Osteocyte (in vitro differentiated cells): ENCODE measurements at places on chromosomes 6 and 20. TPM values are rescaled to one million over a fixed set of nuclear protein-coding genes. Genes with fewer than 3 reads are reported as not detected.

GRCh38 chr6:3751077-3751729 is at the start of gene PXDC1:
TSS of gene PXDC1 (minus strand) at chr6:3751713. CDS start at chr6:3751531, 182 bp downstream.
- no peak for DNase-seq

DNA sequence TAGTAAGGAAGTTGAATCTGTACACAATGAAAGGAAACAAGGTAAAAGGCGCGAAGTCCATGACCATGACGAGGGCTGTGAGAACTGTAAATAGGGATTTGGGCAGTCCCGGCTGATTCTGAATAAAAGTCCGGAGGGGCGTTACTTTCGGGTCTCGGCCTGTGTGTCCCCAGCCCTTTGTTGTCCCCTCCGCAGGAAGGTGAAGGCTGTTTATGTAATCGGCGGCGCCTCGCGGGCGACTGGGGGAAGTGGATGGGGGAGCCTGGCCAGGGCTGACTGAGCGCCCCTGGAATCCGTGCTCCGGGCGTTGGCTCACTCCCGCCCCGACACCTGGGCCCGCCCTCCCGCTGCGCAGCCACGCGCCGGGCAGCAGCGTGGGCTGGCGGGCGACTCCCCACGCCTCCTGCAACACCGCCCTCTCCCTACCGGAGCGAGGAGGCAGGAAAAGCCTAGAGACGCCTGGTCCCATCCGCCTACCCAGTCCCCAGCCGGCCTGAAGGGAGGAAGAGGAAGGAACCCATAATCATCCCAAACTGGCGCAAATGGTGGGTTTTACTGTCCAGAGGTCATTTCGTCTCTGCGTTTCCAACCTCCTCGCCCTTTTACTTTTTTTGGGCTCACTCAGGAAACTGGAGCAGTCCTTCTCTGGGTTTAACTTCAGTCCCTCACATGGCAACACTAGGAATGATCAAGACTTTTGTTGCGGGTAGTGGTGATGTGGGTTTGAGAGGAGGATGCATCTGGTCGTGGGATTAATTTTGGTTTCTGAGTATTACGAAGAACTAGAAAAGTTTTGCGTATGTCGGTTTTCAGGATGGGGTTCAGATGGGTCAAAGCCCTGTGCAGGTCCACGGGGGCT is 12.1 kb downstream of the TRIM31 start:
- DNase-seq = no peak

GRCh38 chr6:110239526-110240274 is 59.5 kb downstream of the CDC40 start:
- DNase-seq = no peak

GRCh38 chr6:137494988-137495702 is 951 bp upstream of the OLIG3 start:
- DNase-seq = no peak

DNA sequence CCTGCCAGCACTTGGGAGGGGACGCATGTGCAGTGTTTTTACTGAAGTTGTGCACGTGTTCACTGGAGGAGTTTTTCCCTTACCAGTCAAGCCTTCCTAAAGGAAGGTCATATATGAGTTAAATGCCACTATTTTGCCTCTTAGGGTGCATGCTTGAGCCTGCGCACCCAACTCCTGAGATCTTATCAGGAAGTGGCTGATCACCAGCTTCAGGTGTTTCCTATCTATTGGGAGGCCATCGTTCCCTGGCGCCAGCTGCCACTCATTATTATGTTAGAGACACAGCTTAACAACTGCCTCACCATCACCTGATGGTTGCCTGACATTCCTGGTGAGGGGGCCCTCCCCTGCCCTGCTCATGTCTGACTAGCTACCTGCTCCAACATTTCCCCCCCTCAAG is 8.5 kb downstream of the ERVFRD-1 start:
- no peak for DNase-seq

DNA sequence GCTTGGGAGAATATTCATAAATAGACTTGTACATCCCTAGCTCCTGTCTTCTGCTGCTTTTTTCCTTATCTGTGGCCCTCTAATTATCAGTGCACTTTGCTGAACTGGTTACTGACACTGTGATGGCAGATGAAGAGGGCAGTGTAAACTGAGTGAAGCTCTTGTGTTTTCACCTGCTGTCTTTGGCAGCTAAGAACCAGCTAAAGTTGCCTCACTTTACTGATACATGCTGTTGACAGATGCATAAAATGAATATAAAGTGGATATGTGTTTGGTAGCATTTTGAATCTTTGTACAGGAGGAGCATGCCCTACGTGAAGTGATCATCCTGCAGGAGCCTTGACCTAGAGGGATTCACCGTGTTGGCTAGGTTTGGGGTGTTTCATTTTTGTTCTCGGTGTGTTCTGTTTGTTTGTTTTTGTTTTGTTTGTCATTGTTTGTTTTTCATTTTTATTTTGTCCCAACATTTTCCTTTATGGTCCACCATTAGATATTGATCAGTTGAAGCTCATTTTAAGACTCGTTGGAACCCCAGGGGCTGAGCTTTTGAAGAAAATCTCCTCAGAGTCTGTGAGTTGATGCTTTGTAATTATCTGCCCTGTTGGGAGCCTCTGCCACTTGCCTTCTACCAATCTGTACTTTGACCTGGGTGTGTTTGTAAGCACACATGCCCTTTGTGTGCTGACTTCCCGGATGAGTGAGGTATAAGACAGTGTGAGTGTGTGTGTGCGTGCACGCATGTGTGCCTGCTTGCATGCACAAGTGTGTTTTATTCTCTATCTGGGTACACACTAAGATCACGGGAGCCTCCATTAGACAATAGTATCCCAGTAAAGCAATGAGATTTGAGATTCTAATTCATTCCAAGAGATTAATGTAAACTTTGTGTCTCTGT is 34.6 kb upstream of the MAPK13 start:
- no peak for DNase-seq

- DNase-seq = no peak
These were observed 82.7 kb downstream of the SIM1 start for GRCh38 chr6:100382031-100382430.

DNA sequence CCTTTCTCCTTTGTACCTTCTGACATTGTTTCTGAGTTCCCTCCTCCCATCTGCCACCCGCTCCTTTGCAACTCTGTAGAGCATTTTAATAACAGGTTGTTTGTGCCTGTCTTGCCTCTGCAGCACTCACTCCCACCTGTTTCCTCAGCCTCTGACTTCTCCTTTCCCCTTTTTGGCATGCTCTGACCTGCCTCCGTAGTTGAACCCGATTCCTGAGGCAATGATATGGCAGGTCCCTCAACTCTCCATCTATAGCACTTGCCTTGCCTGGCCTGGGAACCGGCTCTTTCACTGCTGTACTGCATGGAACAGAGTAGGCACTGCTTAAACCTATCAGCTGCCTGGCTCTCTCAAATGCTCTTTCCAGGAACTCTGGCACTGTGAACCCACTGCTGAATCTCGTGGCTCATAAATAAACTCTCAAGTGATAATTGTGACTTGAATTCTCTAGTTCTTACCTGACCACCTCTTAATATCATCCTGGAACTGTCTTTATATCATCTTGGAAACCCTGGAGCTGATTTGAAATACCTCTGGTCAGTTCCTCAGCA is 50.3 kb downstream of the UTRN start:
- no peak for DNase-seq

DNA sequence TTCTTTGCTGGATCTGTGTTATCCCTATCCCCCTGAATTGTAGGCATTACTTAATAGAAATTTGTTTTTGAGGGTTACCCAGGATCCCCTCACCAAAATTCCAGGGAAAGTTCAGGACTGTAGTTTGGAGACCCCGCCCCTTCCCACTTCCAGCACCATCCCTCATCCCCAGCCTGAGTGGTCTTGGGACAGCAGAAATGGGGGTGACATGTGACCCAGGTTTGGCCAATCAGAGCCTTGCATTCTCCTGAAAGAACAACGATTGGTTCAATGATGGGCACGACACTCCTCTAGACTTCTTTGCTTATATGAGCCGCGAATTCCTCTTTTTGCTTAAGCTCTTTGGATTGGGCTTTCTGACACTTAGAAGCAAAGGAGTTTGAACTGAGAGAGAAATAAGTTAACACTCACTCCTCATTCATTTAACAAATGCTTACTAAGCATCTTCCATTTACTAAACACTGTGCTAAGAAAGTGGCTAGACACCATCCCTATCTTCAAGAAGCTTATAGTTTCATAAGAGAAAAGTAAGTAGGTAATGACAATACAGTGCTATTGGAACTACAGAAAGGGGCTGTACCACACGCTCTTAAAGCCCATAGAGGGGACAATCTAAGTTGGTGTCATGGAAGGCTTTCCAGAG is 24.9 kb upstream of the PAQR8 start:
- no peak for DNase-seq

DNA sequence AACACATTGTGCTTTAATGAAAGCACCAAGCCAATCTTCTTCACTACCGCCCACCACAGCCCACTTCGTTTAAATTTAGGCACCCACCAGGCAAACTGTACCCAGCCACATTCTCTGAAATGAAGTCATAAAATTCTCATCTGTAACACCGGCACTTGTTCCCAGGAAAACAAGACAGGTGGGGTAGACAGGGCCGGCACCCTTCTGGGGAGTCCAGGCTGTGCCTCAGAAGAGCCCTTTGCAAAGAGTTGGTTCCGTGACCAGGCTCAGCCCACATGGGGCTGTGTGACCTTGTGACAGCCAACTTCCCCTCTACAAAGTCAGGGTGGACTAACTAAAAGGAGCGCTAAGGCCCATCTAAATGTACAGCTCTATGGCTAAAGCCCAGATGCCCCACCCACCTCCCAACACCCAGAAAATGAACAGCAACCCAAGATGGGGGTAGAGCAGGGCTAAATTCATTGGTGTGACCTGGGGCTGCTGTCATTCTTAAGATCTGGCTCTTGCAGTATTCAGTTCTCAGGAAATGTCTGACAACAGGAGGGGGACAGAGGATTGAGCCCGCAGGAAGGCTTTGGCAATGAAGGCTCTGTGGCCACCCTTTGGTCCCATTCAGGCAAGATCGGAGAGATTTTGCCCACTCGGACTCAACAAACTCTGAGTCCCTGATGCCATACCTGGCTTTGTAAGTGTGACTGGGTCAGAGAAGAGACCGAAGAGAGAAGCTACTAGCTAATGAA is 56.7 kb downstream of the TRERF1 start:
- no peak for DNase-seq

GRCh38 chr20:51359401-51359800 is 183.1 kb downstream of the NFATC2 start:
- no peak for DNase-seq

DNA sequence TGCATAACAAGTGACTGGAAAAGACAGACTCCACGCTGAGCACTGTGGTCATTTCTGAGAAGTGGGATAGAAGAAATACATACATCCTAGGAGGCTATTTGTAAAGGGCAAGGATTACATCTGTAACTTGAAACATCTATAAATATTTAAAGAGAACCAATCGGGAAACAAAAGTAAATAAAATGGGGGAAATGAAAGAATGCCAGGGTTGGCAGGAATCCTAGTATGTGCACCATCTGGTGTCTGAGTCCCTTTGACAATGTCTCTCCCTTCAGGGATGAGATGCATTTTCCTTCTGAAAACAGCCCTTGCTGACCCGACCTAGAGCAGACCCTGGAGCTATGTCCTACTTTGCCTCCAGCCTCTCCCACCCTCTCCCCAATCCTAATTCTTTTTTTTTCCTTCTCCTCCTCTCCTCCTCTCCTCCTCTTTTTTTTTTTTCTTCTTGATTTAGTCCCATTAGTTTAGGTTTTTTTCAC is 53.2 kb downstream of the VSTM2L start:
- peak; percentile 42 for DNase-seq

DNA sequence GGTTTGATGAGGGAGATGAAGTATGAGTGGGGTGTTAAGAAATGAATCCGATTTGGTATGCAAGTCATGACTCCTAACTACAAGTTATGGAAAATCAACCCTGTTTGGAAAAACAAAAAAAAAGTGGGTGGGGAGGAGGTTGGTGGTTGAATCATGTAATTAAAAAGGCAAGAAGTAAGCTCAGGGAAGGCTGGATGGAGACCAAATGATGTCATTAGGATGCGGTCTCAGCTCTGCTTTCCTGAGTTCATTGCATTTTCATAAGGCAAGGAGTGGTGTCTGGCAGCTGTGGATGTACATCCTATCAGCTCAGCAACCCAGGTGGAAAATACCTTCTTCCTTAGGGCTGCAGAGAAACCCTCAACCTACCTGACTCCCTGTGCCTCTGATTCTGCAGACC is 60.4 kb upstream of the AKAP12 start:
- DNase-seq = no peak

DNA sequence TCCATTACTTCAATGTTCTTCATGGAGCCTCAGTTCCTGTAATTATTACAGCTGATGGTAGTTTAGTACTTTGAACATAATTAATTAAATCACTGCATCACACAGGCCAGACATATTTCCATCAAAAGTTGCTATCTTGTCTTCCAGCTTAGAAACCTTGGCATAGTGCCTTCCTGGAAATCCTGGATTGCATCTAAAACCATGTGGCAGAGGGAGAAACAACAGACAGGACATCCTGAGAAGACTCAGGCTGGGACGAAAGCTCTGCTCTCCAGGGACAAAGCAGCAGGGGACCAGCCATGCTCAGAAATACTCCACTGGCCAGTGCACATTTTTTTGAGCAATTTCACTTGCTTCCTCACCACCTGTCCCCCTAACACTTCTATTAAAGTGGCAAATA is 55.3 kb downstream of the TBX18 start:
- DNase-seq = no peak

DNA sequence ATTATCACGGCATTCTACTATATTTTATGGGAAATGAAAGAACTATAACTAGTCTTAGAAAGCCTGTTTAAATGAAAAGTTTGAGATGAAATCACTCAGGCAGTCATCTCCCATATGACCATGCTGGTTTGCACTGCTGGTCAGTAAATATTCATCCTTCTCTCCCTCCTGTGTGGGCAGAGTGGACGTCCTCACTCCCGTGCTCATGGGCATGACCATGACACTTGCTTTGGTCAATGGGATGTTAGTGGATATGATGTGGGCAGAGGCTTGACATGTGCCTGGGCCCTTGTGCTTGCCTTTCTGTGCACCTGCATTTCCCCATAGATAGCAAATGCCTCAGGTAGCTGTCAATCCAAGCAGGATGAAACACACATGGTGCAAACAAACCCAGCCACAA is 93.1 kb upstream of the INSM1 start:
- DNase-seq = no peak

The ZFP57 gene
- total RNA-seq = not detected in 2 replicates

The ARG1 gene
- total RNA-seq = not detected in 2 replicates

The VSTM2L gene
- total RNA-seq = 14.6 and 14.7 TPM in 2 replicates

The OPN5 gene
- not detected in 2 replicates for total RNA-seq

The NRSN1 gene
- not detected in 2 replicates for total RNA-seq

The SPAG4 gene
- total RNA-seq = 1.8 and 1.9 TPM in 2 replicates

The XKR7 gene
- not detected in 2 replicates for total RNA-seq

The CRYBG1 gene
- total RNA-seq = 2.3 and 2.4 TPM in 2 replicates

The GTSF1L gene
- total RNA-seq = not detected in 2 replicates
